ENCODE measurements at places on chromosomes 13 and 19. TPM values are rescaled to one million over a fixed set of nuclear protein-coding genes. Genes with fewer than 3 reads are reported as not detected.

DNA sequence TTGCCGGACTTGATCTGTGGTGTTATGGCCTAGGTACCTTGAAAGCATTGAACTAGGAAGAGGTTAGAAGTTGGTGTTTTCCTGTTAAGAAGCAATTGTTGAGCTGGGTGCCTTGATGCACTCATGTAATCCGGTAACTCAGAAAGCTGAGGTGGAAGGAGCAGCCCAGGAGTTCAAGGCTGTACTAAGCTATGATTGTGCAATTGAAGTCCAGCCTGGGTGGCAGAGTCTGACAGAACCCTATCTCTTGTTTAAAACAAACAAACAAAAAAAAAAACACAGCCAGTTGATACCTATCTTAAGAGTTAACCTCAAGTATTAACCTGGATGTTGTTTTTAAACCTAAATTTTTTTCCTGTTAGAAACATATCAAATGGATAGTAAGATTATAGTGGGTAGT lies 19.3 kb downstream of the SAFB start:
- DNase-seq = peak; percentile 60

- no peak for DNase-seq
Measured at GRCh38 chr13:110103534-110103933, 203.4 kb downstream of the COL4A1 start.

DNA sequence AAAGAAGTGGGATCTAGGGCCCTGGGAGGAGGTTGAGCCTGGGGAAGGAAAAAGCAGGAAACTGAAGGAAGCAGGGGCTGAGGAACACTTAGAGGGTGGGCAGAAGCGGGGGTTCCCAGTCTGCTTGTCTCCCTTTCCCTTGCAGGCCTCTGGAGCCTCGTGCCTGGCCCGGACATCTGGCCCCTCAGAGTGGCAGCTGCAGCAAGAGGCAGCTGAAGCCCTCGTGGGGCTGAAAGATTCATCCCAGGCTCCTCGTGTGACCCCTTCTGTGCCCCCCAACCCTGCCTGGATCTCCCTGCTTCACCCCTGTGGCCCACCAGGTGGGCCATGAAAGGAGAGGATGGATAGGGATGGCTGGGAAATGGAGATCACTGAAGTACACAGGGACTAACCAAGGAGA lies 5.5 kb downstream of the DMRTC2 start:
- no peak for DNase-seq

DNA sequence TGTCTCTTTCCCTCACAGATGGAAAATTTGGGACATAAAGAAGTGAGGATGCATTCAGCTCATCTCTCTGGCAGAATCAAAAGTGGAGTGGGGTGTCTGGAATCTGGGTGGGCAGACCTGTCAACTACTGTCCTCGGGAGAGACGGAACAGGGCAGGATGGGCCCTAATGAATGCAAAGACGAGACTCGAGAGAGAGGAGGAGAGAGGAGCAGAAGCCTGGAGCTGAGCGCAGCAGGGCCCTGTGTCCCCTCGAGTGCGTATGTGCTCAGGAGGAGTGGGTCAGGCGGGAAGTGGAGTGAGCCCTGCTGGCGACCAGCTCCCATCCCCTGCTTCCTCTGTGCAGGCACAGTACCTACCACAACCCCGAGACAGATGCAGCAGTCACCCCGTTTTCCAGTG lies 78.9 kb downstream of the TEX29 start:
- DNase-seq = peak; percentile 27

DNA sequence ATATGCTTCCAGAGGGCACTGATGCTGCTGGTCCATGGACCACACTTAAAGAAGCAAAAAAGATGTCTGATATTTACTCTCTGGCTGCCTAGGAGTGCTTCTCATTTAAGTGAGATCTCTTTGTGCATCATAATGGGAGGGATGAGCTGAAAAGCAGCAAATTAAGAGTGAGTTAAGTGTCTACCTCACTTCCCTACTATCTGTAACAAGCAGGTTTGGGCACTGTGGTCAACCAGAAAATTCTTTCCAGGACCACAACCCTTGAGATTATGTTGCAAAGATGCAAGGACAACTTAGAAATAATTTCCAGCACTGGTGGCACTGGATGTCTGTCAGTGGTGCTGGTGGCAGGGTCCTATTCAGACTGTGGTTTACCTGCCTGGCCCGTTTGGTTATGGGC lies 52.1 kb upstream of the USPL1 start:
- DNase-seq = no peak

- DNase-seq = no peak
Measured at GRCh38 chr13:97752961-97753668, 200.4 kb upstream of the IPO5 start.

NLRP5 gene
- total RNA-seq = not detected

DNA sequence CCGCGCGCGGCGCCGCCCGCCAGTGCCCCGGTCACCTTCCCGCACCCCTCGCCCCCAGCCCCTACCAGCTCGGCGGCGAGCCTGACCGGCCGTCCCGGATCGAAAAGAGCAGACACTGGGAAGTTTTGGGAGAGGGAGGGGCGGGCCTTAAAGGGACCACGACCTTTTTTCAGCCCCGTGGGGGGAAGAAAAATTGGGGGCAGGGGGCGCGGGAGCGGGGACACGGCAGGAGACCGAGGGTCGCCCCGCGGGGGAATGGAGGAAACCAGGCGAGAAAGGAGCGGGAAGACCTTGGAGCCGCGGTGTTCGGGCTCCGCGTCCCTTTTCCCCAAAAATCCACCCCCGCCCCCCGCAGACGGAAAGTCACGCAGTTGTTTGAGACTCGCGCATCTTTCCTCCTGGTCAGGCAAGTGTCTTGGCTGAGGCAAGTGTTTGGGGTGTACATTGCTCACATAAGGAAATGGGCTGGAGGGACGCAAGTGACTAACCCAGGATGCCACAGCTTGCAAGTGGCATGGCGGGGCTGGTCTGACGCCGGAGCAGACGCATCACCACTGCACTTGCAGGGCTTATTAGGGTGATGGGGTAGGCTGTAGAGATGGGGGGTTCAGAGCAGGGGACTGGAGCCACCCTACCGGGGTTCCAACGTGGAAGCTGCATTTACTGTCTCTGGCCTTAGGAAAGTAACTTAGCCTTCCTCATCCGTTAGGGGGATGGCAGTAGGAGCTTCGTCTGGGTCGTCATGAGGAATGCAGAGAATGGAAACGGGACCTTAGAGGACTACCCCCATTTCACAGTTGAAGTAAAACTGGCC lies 2.7 kb upstream of the HNRNPL start:
- DNase-seq = peak; percentile 79

DNA sequence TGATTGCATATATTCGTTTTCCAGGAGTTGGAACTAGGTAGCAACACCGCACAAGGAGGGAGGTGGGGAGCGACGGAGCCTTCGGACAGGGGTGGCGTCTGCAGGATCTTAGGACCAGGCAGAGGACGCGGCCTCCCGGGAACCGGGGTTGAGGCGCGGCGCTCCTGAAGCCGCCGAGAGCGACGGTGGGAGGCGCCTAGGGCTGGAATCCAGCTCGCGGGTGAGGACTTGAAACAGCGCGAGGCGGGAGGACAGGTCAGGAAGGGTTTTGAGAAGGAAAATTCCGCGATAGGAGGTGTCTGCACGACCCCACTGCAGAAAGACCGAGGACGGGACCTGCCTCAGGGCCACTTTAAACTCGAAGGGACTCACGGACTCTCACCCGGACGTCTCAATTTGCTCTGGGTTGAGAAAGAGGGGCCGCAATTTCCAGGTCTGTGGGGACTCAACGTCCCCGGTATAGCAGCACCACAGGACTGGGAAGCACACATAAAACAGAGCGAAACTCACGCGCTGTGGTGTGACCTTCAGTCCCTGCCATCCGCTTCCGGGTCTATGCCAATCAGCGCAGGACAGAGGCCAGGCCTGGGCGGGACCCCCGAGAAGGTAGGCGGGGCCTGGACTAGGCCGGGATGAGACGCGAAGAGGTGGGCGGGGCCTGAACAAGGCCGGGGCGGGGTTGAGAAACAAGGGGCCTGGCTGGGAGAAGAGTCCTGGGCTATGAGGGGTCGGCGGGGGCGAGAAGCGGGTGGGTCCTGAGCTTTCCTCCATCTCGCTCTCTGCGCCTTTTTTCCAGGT lies at the start of gene ZNF320:
TSS of gene ZNF320 (minus strand) at position 498 of the 798 bp plus-strand sequence. CDS start 7,380 bp downstream, outside the sequence.
- peak; percentile 82 for DNase-seq

DNA sequence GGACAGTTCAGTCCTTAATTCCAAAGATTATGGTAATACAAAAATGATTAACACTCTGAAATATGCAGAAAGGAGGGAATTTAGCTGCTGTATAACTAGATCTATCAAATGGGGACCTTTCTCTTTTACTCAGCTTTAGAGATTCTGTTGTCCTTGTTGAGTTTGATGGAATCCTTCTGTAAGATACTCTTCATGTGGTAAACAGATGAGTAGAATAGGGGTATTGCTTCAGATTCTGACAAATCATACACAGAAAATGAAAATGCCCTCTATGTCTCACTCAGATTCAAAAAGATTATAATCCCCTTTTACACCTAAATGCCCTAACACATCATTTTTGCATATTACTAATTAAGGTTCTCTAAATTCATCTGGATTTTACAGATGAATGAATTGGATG lies 50.7 kb downstream of the ARHGAP35 start:
- no peak for DNase-seq

NANOS2 gene
- total RNA-seq = not detected

DNA sequence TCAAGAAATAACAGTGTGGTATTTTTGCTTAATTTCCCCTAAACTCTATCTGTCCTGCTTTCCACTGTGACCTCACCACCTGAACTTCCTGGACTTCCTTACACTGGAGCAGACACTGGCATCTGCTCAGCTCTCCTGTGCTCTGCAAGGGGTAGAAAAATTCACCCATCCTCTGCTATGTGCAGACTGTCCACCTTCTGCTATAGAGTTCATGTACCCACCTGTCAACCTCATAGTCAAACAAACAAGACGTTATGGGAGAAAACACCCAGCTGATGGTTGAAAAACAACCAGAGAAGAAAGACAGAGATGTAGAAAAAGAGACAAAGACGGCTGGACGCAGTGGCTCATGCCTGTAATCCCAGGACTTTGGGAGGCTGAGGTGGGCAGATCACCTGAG lies 12.2 kb downstream of the LAIR1 start:
- DNase-seq = no peak

DNA sequence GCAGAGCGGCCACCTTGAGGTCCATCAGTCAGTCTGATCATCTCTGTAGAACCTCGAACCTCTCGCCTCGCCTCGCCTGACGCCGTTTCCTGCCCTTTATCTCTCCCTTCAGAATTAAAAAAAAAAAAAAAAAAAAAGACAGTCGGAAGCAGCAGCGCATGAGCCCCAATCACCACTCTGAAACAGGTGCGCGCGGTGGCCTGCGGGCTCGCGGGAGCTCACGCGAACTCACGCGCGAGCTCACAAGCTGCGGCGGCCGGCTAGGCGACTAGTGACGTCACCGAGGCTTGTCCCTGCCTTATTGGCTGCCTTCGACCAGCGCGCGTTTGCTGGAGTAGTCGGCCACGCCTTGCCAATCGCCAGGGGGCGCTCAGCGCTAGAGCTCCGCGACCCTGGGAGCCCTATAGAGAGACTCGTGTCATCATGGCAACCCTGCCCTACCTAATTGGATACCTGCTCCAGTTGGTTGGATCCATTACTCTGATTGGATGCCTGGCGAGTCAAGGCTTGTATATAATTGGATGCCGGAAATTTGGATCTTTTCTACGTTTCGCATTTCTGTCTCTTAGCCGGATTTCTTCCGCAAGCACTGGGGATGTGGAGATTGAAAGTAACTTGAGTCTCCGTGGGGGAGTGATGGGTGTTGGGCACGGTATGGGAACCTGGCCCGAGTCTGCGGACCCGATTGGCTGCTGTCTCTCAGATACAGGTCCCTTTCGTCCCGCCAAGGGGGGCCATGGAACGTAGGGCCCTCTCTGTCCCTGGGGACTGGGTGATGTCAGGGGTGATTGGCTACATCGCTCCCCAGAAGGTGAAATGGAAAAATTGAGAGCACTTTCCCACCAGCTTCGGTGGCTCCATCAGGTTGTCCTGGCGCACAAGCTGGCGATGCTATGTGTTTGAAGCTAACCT lies 31.6 kb downstream of the SYT3 start:
- no peak for DNase-seq

DNA sequence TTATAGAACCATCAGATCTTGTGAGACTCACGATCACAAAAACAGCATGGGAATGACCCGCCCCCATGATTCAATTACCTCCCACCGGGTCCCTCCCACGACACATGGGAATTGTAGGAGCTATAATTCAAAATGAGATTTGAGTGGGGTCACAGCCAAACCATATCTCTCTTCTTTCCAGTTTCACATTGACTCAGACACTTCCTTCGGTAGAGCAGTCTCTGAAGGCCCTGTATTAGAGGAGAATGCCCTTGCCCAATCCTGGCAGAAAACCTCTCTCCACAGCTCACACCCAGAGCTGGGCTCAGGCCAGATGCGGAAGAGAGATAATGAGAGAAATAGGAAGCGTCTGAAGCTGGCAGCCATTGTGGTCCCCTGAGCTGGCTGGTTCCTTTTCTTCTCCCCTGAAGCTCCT lies 72.4 kb upstream of the CLDN10 start:
- DNase-seq = no peak

DNA sequence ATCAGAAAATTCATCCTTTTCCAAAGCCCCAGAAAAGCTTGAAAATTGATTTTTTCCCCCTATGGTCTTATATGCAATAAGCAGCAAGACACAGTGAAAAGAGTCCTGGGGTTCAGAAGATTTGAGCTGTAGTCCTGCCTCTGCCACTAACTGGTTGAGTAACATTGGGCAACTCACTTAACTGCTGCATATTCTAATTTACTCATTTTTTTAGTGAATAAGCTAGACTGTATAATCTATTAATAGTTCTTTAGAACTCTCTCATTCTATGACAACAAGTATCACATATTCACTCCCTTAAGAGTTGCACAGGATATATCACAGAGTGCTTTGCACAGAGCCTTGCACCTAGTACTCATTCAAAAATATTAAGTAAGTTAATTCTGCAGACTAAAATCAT lies 110.8 kb downstream of the STOML3 start:
- no peak for DNase-seq

- no peak for DNase-seq
Measured at GRCh38 chr19:20422216-20423205, 143.1 kb downstream of the ZNF737 start.

MBD3L3 gene
- total RNA-seq = not detected

- no peak for DNase-seq
Measured at GRCh38 chr13:85853161-85853894, 54.1 kb upstream of the SLITRK6 start.

DNA sequence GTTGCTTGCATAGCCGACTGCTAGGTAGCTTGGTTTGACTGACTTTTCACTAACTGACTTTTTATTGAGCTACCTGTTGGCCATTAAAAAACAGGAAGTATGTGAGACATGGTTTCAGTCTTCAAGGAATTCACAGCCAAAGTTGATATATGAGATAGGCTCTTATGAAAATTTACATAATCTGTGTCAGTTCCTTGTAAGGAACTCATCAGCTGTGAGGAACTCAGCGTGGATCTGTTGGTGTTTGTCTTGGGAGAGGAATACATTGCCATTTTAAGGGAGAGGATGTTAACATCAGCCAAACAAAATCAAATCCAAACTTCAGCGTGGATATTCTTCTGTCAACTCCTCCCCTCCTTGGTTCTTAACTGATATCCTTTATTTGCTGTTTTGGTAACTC lies 2.0 kb downstream of the RNF113B start:
- no peak for DNase-seq
